ENCODE measurements at places on chromosomes 2 and 18. TPM values are rescaled to one million over a fixed set of nuclear protein-coding genes. Genes with fewer than 3 reads are reported as not detected.

VWC2L gene
- polyA plus RNA-seq = not detected

BOK gene
- 28.1 TPM for polyA plus RNA-seq

NEU2 gene
- not detected for polyA plus RNA-seq

GPR35 gene
- polyA plus RNA-seq = 0.60 TPM

CD8A gene
- 4.1 TPM for polyA plus RNA-seq

CFC1B gene
- 0.23 TPM for polyA plus RNA-seq

DYNAP gene
- not detected for polyA plus RNA-seq

ACTG2 gene
- 17.1 TPM for polyA plus RNA-seq

FAP gene
- 0.77 TPM for polyA plus RNA-seq

FAM228B gene
- polyA plus RNA-seq = 3.1 TPM

SNORC gene
- 0.67 TPM for polyA plus RNA-seq

HOXD9 gene
- polyA plus RNA-seq = 3.0 TPM
